Daoy (cell line): ENCODE measurements at places on chromosomes 6 and 20. TPM values are rescaled to one million over a fixed set of nuclear protein-coding genes. Genes with fewer than 3 reads are reported as not detected.

The PRKN gene
- total RNA-seq, result 0.57 TPM in 1 of 2 replicates, not detected in the other

The TP53TG5 gene
- total RNA-seq, result not detected in 2 replicates

The SAMD5 gene
- 2.0 and 2.7 TPM in 2 replicates for total RNA-seq

The C4A gene
- 0.27 and 3.2 TPM in 2 replicates for total RNA-seq

The SLC25A27 gene
- 2.8 and 7.5 TPM in 2 replicates for total RNA-seq

DNA sequence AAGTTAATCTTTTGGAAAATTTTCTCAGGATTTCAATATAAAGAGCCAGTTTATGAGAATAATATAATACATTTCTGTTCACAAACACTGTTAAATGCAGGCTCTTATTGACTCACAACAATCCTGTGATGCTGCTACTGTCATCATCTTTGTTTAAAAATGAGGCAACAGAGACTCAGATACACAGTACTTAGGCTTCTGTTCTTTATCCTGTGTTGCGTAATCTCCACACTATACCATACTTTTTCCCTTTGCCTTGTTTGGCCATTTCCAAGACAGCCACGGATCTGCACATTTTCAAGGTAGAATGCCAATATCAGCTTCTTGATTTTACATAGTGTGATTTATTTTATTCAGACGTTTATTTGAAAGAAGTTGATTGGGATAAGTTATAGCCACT lies 699.0 kb upstream of the CITED2 start:
- DNase-seq, result no peak

GRCh38 chr6:81204731-81205130 lies 547.8 kb downstream of the TENT5A start:
- DNase-seq, result no peak

The APOBEC2 gene
- total RNA-seq, result not detected in 2 replicates

The ARG1 gene
- total RNA-seq, result not detected in 2 replicates

The TAPBP gene
- 63.6 and 71.1 TPM in 2 replicates for total RNA-seq

DNA sequence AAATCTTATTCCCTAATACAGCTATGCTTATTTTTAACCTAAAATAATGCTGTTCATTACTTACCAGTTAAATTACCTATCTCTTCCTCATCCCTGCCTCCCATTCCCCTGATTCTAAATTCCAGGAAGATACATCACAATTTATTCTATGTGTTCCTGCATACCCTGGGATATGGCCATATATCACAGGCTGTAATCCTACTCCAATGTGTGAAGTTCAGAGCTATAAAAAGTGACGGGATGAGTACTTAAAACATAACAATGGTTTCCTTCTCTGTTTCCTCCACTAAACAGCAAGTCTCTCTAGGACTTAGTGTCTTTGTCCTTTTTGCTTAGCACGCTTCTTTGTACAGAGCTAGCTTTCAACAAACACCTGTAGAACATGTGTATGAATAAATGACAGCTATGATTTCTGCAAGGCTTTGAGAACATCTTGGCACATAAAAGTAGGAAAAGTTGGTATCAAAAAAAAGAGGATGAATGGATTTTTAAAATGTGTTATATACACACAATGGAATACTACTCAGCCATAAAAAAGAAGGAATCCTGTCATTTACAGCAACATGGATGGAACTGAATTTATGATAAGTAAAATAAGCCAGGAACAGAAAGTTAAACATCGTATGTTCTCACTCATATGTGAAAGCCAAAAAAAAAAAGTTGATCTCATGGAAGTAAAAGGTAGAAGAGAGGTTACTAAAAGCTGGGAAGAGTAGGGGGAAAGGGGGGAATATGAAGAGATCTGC lies 45.8 kb downstream of the SESN1 start:
- DNase-seq, result no peak

The CRISP2 gene
- 0.23 and 1.1 TPM in 2 replicates for total RNA-seq

DNA sequence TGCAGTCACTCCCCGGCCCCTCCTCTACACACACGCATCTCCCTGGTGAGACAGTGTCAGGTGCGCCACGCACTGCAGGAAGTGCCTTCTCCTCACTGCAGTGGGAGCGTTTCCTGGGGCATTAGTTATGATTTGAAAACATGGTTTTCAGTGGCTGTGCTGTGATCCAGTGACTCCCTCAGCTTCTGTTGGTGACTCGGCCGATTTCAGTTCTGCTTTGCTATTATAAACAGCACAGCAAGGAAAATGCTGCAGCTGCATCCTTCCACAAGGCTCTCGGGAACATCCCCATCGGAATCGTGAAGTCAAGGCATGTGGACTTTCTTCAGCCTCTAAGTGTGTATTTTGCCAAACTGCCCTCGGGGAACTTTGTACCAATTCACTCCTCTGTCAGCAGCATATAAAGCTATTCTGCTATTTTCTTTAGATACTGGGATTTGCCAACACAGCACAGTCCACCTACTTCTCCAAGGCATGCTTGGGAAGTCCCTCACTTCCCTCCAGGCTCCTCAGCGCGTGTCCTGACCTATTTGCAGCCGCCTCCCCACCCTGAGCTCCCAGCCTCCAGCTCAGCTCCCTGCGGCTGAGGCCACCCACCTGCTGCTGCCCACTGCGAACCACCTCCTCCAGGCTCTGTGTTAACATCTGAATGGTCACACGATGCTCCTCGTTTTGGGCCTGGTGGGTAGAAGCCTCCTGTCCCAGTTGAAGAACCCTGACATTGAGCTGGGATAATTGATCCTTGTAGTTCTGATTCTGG lies 54.5 kb downstream of the GINS1 start:
- DNase-seq, result no peak

The TSBP1 gene
- not detected in 2 replicates for total RNA-seq

DNA sequence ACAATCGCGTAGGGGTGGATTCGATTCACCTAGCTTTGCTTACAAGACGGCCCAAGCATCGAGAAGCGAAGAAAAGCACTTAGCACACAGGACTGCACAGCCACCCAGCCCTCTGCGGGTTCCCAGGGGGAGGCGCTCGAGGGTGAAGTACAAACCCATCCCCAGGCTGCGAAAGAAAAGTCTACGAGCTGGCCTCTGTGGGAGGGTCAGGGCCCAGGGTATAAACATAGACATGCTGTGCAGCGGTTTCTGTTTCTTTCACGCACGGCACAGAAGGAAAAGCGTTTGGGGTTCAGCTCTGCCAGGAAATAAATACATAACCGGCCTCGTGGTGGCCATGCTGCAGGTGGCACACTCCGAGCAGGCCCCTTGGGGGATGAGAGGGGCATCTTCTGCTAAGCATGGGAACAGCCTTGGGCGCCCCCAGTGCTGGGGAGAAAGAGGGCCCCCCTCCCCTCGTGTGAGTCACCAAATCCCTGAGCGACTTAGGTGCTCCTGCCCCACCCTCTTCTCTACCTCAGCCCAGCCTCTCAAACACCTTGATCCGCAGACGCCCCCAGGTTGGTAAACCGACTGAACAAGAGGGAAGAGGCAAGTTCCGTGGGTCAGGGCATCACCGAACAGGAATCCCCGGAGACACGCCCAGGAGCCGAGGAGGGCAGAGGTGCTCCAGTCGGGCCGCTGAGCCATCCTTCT lies 91.6 kb upstream of the RIPOR2 start:
- no peak for DNase-seq

GRCh38 chr6:74249658-74250057 lies 553.7 kb downstream of the CD109 start:
- DNase-seq, result no peak

GRCh38 chr20:32168184-32168910 lies 39.2 kb downstream of the PLAGL2 start:
- no peak for DNase-seq

- DNase-seq, result peak; percentile 46
Measured at GRCh38 chr20:62395311-62396242, 8.7 kb downstream of the RPS21 start.

The ADAT2 gene
- 5.4 and 10.6 TPM in 2 replicates for total RNA-seq

- DNase-seq, result no peak
Measured at GRCh38 chr6:126807876-126808275, 310.6 kb upstream of the RSPO3 start.

DNA sequence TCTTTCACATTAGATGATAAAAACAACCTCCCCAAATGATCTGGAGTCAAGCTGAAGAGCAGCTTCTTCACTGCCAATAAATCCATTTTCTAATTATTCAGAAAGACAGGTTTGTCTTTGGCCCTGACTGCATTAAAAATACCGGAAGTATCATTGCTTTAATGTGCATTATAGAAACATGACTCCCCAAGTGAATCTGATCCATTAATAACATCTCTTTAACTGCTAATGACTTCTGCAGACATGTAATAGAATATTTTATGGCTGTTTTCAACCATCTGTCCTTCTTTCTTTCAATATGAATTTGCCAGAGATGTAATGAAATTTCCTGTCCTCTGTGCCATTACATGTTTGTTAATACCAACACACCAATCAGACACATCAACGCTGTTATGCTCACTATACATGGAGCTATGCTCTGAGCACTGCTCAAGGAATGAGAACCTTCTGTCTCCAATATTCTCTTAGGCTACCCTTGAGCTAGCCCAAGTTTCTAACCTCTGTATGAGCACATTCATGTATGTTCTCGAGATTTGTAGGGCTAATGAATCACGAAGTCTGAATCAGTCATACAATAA lies 87.8 kb downstream of the LYRM4 start:
- DNase-seq, result no peak

- no peak for DNase-seq
Measured at GRCh38 chr20:10012464-10012863, 22.3 kb upstream of the ANKEF1 start.

DNA sequence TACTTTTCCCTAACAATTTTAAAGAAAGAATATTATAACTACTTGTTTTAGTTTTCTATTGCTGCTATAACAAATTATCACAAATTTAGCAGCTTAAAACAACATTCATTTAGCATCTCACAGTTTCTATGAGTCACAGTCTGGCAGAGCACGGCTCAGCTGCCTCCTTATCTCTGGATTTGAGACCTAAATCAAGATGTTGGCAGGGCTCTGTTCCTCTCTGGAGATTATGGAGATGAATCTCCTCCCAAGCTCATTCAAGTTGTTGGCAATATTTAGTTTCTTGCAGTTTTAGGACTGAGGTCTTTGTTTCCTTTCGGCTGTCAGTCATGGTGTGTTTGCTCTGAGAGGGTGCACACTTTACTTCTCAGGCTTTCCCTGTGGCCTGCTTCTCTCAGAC lies 1065.8 kb upstream of the EYS start:
- no peak for DNase-seq

GRCh38 chr6:107509506-107509905 lies 19.6 kb downstream of the SOBP start:
- DNase-seq, result no peak
